Stimulated activated CD8-positive, alpha-beta memory T cell treated with anti-CD3 and anti-CD28 coated beads, Interleukin-2, amount 100 ng/mL, for 1 hour (primary cell): ENCODE measurements at places on chromosomes 12 and 14.

DNA sequence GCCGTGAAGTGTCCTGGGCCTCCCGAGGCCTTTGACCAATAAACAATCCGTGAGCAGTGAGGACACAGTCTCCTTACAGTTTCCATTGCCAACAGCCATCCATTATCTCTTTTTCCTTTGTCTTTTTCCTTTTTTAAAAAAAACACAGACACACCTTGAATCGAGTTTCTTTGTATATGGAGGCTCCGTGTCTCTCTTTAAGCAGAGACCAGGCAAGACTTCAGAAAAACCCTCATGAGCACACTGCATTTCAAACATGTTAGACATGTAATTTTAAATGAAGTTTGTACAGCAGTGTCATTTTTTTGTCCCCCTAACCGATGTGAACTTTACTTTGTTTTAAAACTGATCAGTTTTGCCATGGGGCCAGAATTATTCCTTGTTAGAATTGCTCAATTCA lies 111.1 kb downstream of the SPTSSA start:
- DNase-seq: no peak

- no peak for DNase-seq
These were observed 43.5 kb downstream of the SYNE2 start for GRCh38 chr14:63896278-63896720.

DNA sequence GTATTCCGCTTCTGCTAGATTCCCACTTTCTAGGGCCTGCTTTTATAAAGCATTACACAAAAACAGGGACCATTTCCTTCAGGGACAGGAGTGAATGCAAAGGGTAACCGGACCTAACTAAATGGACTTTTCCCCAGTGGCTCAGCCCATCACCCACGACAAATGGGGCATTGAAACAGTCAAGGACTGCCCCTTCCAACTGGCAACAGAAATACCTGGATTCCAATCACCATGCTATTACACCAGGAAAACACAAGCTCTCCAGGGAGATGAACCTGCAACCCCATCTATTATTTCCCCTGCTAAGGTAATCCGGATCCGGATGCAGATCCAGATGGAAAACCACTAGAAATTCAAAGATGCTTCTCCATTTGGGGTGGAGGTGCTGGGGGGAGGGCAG lies 1.0 kb downstream of the MPHOSPH9 start:
- DNase-seq: no peak

- no peak for DNase-seq
These were observed 304.4 kb downstream of the DUSP6 start for GRCh38 chr12:89047856-89048418.

GRCh38 chr12:86530996-86531655 lies 274.9 kb upstream of the MGAT4C start:
- DNase-seq: no peak

GRCh38 chr12:23631786-23632377 lies 317.6 kb downstream of the SOX5 start:
- no peak for DNase-seq

DNA sequence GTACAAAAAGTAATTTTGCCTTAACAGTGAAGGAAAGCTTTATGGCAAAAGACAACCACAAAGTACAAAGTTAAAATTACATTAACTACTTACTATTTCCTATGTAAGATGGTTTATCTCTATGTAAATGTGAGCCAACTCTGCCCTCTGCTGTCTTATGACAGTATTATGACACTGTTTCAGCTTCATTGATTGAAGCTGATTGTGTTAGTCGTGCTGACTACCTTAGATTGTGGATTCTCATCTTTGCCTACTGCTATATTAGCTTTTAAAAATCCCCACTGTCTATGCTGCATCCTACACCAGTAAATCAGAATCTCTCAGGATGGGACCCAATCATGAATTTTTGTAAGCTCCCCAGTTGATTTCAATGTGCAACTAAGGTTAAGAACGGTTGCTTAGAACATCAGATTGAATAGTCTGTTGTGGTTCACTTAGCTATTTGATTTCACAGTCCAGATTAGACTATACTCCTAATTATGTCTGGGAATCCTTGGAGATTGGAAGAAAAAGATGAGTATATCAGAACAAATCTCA lies 12.2 kb upstream of the SPTB start:
- no peak for DNase-seq

DNA sequence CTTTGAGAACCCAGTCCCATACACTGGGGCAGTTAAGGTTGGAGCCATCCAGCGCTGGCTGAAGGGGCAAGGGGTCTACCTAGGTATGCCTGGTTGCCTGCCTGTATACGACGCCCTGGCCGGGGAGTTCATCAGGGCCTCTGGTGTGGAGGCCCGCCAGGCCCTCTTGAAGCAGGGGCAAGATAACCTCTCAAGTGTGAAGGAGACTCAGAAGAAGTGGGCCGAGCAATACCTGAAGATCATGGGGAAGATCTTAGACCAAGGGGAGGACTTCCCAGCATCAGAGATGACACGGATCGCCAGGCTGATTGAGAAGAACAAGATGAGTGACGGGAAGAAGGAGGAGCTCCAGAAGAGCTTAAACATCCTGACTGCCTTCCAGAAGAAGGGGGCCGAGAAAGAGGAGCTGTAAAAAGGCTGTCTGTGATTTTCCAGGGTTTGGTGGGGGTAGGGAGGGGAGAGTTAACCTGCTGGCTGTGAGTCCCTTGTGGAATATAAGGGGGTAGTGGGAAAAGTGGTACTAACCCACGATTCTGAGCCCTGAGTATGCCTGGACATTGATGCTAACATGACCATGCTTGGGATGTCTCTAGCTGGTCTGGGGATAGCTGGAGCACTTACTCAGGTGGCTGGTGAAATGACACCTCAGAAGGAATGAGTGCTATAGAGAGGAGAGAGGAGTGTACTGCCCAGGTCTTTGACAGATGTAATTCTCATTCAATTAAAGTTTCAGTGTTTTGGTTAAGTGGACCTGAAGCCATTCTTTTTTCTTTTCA lies 9.2 kb downstream of the ERP29 start:
- no peak for DNase-seq

DNA sequence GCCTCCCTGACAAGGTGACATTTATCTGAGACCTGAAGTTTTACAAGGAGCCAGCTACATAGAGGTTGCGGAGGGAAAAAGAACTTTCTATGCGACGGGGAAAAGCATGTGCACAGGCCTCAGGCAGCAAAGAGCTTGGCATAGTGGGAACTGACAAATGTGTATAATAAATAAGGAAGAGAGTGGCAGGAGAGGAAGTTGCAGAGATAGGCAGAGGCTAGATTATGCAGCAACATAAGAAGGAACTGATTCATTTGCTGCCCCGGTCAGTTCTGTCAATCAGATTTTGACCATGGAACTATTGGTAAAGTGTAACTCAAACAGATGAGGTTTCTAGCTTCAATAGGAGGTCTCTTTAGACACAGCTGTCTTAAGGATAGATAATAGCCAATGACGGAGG lies 33.7 kb upstream of the RIC8B start:
- DNase-seq: no peak
